GM23248 (cell line): ENCODE measurements at places on chromosomes 5 and 9. TPM values are rescaled to one million over a fixed set of nuclear protein-coding genes. Genes with fewer than 3 reads are reported as not detected.
A peak's percentile ranks its signal among the peaks of the same experiment; 100 is the strongest.

GCNT4 gene
- total RNA-seq: 1.4 and 2.8 TPM in 2 replicates

PHF24 gene
- 0.25 TPM in 1 of 2 replicates, not detected in the other for total RNA-seq

CDH6 gene
- total RNA-seq: 3.3 and 7.2 TPM in 2 replicates

ZNF483 gene
- total RNA-seq: 0.25 and 0.32 TPM in 2 replicates

CCNO gene
- 3.3 TPM in 1 of 2 replicates, not detected in the other for total RNA-seq

MRPS30 gene
- 47.2 and 53.7 TPM in 2 replicates for total RNA-seq

HEMGN gene
- total RNA-seq: not detected in 2 replicates

FLT4 gene
- 0.76 TPM in 1 of 2 replicates, not detected in the other for total RNA-seq

GRAMD2B gene
- 88.5 and 90.4 TPM in 2 replicates for total RNA-seq

PCDHB6 gene
- total RNA-seq: 0.22 and 0.38 TPM in 2 replicates

IFNA21 gene
- not detected in 2 replicates for total RNA-seq

C9orf50 gene
- total RNA-seq: 0.32 TPM in 1 of 2 replicates, not detected in the other

DTWD2 gene
- total RNA-seq: 2.8 and 5.5 TPM in 2 replicates

HABP4 gene
- total RNA-seq: 10.4 and 13.2 TPM in 2 replicates

DNA sequence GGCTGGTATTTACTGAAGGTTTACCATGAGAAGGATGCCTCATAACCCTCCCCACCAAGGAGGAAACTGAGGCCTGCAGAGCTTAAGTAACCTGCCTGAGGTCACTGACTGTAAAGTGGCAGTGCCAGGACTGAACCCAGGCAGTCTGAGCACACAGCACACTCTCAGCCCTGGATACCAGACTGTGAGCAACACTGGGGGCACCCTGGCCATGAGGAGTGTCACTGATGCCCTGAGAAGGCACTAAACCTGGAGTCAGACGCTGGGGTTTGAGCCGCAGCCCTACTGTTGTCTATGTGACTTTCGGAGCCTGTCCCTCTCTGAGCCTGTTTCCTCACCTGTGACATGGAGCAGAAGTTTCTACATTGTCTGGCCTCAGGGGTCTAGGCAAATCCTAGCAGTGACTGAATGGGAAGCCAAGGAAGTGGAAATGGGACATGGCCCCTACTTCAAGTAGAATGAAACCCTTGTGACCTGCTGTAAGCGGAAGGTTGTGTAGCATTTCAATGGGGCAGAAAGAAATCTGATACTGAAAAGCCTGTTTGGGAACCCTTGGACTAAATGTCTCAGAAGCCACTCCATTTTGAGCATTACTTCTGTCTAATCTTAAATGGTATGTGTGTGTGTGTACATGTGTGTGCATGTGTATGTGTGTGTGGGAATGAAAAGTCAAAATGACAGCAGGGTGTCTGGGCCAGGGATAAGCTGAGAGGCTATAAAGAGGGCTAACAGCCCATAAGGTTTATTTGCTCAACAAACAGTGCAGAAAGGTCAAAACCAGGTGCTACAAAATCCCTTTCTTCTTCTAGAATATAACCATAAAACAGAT is 36.0 kb downstream of the B4GALT1 start:
- DNase-seq: no peak

DNA sequence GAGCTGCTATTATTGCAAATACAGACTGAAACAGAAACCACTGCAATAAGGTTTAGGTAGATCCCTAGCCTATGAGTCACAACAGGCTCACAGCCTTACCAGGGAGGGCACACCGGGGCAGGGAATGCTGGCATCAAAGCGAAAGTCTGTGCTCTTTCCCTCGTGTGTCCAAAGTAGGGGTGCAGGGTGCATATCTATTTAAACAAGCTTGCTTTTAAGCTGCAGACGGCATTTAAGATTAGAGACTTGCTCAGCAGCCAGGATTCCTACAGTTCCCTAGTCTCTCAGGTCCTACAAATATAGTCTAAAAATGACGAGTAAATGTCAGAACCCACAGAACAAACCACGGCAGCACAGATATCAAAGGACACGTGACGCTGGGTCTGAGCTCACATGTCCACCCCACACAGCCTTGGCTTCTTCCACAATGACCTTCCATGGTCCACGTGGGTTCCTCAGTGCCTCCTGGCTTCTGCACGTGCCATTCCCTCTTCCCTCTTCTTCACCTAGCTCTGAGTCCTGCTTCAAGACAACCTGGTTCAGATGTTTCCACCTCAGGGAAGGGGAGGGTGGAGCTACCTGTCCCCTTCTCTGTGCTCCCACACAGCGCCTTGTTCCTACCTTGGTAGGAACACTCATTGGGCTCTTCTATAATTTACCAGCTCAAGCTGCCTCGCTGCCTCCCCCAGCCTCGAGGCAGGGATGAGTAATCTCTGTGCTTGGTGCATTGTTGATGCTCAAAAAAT is 193.2 kb downstream of the MAPKAP1 start:
- DNase-seq: peak; percentile 78

DNA sequence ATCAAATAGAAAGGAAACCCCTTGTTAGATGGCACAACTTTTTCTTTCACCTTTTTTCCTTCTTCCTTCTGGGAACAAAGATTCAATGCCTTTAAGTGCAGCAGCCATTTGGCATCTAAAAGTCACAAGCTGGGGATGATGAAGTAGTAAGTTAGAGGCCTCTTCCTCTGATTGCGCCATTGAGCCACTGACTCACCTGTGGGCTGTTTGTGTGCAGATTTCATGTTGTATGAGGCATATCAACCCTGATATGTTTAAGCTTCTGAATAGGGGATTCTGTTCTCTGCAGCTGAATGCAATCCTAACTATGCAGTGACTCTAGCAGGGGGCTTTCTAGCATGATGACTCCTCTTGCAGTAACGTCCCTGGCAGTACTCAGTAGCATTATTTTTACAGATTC is 599.9 kb downstream of the CSNK1G3 start:
- peak; percentile 20 for DNase-seq

GRCh38 chr5:177312649-177313181 is 1.0 kb upstream of the MXD3 start:
- peak; percentile 28 for DNase-seq

- no peak for DNase-seq
Measured at GRCh38 chr9:6551136-6551535, 94.4 kb downstream of the GLDC start.

DNA sequence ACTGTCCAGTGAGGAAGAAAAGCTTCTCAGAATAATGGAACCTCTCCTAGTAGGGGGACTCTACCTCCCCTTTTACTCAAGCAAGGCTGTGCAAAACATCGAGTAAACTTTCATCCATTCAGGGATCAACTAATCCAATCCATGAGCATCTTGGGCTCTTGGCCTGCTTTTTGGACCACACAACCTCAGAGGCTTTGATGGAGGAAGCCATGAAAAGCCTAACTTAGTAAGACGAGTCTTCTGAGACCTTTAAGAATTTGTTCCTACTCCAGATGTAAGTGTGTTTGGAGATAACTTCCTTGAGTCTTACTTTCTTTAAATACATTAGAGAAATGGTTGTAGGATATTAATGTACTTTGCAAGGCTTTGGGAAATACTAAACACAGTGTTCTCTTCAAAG is 49.1 kb downstream of the MARCHF3 start:
- DNase-seq: no peak

- DNase-seq: no peak
Measured at GRCh38 chr9:19378647-19379046, 1.4 kb downstream of the RPS6 start.

GRCh38 chr9:127277099-127277498 is 12.5 kb downstream of the GARNL3 start:
- DNase-seq: no peak

- peak; percentile 5 for DNase-seq
Measured at GRCh38 chr9:96293498-96294158, 8.3 kb downstream of the HSD17B3 start.

- no peak for DNase-seq
Measured at GRCh38 chr9:33442125-33442524, 5.3 kb downstream of the AQP3 start.

DNA sequence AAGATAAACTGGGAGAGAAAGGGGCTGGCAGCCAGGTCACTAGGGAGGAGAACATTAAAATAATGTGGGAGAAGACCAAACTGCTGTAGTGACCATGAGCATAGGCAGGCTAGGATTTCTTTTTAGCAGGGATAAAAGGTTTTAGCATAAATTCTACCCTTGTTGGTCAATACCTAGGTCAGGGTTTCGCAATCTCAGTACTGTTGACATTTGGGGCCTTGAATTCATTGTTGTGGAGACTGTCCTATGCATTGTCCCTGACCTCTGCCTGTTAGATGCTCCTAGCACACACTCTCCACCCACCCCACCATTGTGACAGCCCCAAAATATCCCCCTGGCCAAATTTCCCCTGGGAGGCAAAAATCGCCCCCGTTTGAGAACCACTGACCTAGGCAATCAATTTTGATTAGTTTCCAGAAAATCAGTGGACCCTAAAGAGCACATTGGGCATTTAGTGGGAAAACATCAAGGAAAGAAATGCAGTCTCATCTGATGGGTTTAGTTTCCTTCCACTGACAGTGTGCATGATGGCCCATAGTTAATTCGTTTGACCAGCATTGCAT is 181.4 kb downstream of the NTRK2 start:
- DNase-seq: peak; percentile 12

DNA sequence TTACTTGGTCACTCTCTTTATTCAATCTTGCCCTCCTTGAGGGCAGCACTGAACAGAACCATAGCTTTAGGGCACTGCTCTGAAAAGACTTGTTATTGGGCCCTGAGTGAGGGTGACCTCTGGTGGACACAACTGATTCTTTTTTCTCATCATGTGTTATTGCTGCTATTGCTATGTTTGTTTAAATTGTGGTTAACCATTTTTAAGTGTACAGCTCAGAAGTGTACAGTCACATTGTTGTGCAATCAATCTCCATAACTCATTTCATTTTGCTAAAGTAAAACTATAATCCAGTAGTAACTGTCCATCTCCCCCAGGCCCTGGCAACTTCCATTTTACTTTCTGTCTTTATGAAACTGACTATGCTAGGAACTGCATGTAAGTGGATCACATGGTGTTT is 351.1 kb upstream of the RIOK2 start:
- DNase-seq: peak; percentile 87

GRCh38 chr5:170275376-170275994 is 22.1 kb downstream of the LCP2 start:
- DNase-seq: no peak

DNA sequence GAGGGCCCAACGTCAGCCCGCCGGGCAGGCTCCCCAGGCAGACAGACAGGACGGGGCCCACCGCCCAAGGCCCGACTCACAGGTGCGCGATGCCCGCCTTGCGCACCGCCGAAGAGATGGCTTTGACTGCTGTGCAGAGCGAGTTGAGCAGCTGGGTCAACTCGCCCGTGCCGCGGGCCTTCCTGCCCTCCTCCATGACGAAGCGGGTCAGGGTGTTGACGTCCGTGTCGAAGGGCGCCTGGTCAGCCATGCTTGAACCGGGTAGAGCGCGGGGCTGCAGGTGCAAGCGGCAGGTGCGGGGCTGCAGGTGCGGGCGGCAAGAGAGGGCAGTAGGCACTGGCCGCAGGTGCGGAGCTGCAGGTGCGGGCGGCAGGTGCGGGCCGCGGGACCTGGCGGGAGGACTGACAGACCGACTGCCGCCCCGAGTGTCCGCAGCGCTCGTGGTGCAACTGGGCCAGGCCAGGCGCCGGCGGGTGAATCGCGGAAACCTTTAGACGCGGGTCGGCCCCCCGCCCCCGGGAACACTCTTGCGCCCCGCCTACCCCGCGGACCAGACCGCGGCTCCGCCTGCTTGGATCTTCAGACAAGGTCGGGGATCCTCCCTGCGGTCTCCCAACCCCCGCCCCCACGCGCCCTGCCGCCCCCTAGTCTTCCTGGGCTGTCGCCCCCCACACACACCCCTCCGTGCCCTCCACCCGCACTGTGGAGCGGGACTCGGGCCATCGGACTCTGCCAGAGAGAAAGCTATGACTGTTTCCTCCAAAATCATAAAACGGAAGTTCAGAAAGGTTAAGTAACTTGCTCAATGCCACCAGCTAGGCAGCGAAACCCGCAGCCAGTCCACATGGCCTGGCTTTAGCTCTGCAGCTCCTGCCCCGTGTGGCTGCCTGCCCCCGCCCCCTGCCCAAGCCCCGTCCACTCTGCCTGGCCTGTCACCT is at the start of gene FBP1:
Gene FBP1, minus strand, starts transcription at position 458 of the 938 bp plus-strand sequence. Its CDS starts 208 bp downstream, at position 250.
- DNase-seq: peak; percentile 48

- DNase-seq: no peak
Measured at GRCh38 chr5:374631-375335, 53.3 kb downstream of the AHRR start.

DNA sequence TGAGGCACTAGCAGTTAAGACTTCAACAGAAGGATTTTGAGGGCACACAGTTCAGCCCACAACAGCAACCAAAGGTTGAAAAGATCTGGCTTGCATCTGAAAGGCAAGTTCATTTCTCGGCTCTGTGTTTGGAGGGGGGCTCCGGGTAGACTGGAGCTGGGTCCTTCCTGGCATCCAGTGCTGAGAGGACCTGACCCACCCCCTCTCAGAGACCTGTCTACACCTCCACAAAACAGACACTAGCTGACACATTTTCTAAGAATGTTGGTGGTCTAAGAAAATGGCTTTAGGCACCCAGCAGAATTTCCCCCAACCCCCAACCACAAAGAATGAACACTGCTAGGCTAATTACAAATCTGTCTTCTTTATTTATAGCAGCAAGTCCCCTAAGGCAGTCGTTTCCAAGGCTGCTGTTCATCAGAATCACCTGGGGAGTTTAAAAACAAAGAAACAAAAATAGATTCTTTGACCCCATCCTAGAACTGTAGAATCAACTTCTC is 6.2 kb upstream of the PTCH1 start:
- no peak for DNase-seq

- no peak for DNase-seq
Measured at GRCh38 chr9:89739511-89739910, 134.7 kb downstream of the GADD45G start.

- DNase-seq: peak; percentile 60
Measured at GRCh38 chr9:135990468-135991429, 29.6 kb upstream of the UBAC1 start.

DNA sequence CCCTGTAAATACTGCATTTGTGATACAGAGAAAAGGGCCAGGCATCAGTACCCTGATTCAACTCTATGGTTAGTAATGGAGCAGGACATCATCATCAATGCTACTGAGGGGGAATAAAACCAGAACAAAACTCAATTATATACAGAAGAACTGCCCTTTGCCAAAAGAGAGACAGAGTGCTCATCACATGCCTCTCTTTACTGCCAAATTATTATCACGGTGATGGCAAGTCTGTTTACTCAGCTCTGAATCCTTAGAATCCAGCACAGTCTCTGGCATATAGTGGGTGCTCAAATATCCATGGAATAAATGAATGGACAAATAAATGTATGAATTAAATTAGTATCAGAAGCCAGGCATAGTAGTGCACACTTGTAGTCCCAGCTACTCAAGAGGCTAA is 130.2 kb downstream of the TTC39B start:
- DNase-seq: no peak

- peak; percentile 53 for DNase-seq
Measured at GRCh38 chr9:38017149-38017884, 51.7 kb downstream of the SHB start.

GRCh38 chr9:82117026-82117811 is 128.6 kb downstream of the SPATA31D1 start:
- DNase-seq: peak; percentile 19

DNA sequence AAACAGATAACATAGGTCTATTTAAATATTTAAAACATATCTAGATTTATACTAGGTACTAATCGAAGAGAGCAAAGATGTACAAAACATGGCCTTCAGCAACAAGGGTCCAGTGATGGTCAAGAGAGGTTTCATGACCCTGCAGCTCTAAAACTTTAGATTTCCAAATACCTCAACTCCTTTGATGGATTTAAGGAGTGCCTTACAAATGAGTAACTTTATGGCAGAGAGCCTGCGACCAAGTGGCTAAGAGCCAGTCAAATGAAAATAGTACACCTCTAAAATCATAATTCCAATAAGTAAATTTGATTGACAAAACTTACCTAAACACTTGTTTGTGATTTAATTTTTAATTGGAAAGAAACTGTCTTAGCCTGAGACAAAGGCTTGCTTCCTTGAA is 4.7 kb upstream of the SH3RF2 start:
- DNase-seq: peak; percentile 6

GRCh38 chr9:120358877-120359276 is 221.1 kb downstream of the CDK5RAP2 start:
- DNase-seq: no peak
